ENCODE measurements at places on chromosomes 3 and 15.

DNA sequence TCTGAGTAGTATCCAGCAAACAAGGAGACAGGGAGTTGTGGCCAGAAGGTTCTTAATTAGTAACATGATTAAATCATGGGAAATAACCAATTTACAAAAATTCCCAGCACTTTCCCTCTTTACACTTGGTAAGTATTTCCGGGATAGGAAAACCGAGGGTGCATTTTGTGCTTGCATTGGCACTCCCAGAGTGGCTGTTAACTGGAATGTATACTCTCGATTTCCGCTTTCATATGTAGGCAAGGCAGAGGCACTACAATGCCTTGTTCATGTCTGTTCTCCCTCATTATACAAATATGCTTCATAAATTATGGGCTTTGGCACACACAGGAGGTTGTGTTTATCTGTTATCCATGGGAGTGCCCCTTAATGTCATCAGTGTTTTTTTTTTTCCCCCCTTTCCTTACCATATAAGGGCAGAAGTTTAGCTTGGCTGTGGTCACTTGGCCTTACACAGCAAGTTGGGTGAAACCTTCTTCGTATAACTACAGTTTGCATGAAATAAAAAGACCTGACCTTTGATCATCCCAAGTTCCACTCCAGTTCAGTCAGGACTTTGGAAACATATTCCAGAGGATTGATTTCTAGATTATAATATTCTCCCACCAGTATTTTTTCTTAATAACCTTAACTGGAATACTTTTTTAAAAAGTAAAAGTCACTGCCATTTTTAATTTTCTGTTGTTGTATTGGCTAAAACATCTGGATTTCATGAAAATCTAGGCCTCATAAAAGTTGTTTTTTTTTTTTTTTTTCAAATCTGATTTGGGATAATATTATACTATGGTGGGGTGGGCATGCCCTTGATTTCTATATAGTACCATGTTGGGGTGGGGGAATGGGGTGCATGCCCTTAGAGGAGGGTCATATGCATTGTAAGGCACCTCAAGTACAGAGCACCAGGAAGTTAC, 8.9 kb downstream of the TPM1 start:
- DNase-seq: peak; percentile 5

DNA sequence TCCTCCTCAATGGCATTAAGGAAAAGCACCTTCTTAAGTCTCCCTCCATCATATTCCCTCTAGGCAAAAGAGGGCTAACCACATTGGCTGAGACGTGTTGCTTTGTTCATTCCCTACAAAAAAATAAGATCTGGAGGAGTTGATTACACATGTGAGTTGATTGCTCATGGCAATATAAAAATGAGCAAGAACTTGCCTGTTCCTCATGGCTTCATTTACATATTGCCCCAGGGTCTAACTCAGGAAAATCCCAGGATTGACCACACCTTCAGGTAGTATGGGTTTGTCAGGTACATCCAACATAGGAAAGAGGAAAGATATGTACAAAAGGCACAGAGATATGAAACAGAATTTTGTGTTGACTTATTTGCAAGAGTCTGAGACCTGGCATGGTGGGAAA, 35.5 kb downstream of the NFKBIZ start:
- DNase-seq: no peak

DNA sequence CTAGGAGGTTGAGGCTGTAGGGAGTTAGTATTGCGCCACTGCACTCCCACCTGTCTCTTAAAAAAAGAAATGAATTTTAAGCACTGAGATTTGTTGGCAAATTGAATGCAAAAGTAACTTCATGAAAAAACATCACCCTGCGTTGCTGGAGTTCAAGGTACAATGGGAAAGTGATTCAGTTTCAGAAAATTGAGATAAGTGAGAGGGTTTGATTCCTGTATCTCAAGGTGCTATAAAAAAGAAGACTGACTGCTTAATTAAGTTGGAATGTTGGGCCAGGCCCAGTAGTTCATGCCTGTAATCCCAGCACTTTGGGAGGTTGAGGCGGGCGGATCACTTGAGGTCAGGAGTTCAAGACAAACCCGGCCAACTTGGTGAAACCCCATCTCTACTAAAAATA, 39.1 kb downstream of the IQGAP1 start:
- DNase-seq: no peak

GRCh38 chr15:53446376-53446775, 313.1 kb downstream of the WDR72 start:
- DNase-seq: peak; percentile 54

- DNase-seq: no peak
Measured at GRCh38 chr3:184703657-184704056, 8.2 kb downstream of the MAGEF1 start.

DNA sequence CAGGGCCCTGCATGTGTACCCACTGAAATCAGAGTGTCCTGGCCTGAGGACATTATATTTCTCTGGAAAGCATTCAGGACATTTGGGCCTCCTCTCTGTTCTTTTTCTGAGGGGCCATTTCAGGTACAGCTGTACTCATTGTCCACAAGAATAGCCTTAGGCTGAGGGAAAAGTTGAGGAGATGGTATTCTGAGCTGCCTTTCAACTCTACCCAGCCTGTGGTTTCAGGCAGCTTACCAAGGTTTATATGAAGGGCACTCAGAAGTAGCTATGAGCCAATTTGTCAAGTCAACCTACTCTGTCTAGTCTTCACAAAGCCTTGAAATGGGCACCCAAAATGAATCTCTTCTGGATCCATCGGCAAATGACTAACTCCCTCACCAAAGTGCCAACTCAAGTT, 9.4 kb downstream of the ATP13A4 start:
- no peak for DNase-seq
